Neural crest cell (in vitro differentiated cells): ENCODE measurements at places on chromosomes 16 and 17. TPM values are rescaled to one million over a fixed set of nuclear protein-coding genes. Genes with fewer than 3 reads are reported as not detected.

MRPL12 gene
- 106 TPM in 2 replicates for total RNA-seq

GRCh38 chr17:49132317-49132698 is 261 bp upstream of the B4GALNT2 start:
- H3K36me3 ChIP-seq: peaks cover 11% of the 10 kb centered on the region
- DNase-seq: no peak
- peaks cover 85% of the 10 kb centered on the region for H3K27me3 ChIP-seq

DNA sequence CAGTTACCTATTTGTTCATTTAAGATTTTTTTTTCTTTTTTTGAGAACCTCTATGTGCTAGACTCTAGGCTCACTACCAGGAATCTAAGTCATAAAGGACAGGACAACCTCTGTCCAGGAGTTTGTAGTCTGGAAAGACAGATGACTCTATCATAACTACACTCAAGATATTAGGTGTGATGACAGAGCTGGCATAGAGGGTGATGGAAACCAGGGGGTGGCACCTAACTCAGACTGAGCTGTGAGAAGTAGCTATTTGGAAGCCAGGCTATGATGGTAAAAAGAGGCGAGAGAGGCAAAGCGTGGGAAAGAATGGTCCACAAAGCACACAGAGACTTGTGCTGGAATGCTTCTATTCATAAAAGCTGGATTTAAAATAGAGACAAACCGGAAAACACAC is 372.3 kb downstream of the SEC14L1 start:
- DNase-seq: no peak
- no peaks in the 10 kb centered on the region for H3K4me1 ChIP-seq
- H3K27ac ChIP-seq: no peak overlapping the region
- H3K36me3 ChIP-seq: peaks cover 7% of the 10 kb centered on the region
- no peak overlapping the region for H3K4me3 ChIP-seq

- no peak overlapping the region for H3K27ac ChIP-seq
- DNase-seq: no peak
- no peaks in the 10 kb centered on the region for H3K4me1 ChIP-seq
- H3K36me3 ChIP-seq: peaks cover 8% of the 10 kb centered on the region
Observed at GRCh38 chr16:78469787-78470186, 370.3 kb downstream of the WWOX start.

GRCh38 chr16:89899879-89900481 is 18.7 kb upstream of the MC1R start:
- no peak for DNase-seq
- peaks cover 13% of the 10 kb centered on the region for H3K36me3 ChIP-seq
- H3K27me3 ChIP-seq: no peaks in the 10 kb centered on the region
- H3K4me1 ChIP-seq: no peaks in the 10 kb centered on the region
- H3K27ac ChIP-seq: no peak overlapping the region

- H3K36me3 ChIP-seq: peaks cover 5% of the 10 kb centered on the region
- H3K27ac ChIP-seq: peak overlapping the region; percentile 12
- H3K4me3 ChIP-seq: no peak overlapping the region
- no peaks in the 10 kb centered on the region for H3K4me1 ChIP-seq
- no peaks in the 10 kb centered on the region for H3K27me3 ChIP-seq
- DNase-seq: no peak
Observed at GRCh38 chr17:51224402-51225262, 35.2 kb downstream of the MBTD1 start.

KRTAP9-9 gene
- total RNA-seq: not detected in 2 replicates

DNA sequence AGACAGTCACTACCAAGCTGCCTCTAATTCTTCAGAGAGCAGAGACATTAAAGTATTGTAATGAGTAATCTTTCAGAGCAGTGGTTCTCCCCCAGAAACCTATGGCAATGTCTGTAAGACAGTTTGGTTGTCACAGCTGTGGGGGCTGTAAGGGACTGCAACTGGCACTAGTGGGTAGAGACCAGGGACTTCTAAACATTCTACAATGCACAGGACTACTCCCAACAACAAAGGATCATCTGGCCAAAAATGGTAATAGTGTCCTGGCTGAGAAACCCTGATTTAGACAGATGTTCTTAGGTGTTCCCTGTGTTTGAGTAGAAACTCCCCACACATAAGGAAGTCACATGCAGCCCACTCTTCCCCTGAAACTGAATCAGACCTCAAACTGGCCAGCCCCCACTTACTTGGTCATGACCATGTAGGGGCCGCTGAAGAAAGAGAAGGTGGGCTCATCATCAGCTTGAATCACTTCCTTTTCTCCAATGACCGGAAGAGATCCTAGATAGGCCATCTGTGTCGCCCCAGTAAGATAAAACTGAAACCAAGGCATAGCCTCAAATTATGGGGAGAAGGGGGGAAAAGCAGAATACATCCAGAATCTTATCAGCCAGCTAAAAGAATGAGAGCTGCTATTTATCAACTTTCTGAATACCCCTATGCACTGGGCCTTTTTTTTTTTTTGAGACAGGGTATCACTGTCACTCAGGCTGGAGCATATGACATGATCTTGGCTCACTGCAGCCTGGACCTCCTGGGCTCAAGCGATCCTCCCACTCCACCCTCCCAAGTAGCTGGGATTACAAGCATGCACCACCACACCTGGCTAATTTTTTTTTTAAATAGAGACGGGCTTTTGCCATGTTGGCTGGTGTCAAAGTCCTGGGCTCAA is 75.8 kb downstream of the TEX14 start:
- H3K36me3 ChIP-seq: no peaks in the 10 kb centered on the region
- H3K4me3 ChIP-seq: no peak overlapping the region
- peaks cover 2% of the 10 kb centered on the region for H3K27me3 ChIP-seq
- no peaks in the 10 kb centered on the region for H3K4me1 ChIP-seq
- no peak for DNase-seq
- no peak overlapping the region for H3K27ac ChIP-seq

DNA sequence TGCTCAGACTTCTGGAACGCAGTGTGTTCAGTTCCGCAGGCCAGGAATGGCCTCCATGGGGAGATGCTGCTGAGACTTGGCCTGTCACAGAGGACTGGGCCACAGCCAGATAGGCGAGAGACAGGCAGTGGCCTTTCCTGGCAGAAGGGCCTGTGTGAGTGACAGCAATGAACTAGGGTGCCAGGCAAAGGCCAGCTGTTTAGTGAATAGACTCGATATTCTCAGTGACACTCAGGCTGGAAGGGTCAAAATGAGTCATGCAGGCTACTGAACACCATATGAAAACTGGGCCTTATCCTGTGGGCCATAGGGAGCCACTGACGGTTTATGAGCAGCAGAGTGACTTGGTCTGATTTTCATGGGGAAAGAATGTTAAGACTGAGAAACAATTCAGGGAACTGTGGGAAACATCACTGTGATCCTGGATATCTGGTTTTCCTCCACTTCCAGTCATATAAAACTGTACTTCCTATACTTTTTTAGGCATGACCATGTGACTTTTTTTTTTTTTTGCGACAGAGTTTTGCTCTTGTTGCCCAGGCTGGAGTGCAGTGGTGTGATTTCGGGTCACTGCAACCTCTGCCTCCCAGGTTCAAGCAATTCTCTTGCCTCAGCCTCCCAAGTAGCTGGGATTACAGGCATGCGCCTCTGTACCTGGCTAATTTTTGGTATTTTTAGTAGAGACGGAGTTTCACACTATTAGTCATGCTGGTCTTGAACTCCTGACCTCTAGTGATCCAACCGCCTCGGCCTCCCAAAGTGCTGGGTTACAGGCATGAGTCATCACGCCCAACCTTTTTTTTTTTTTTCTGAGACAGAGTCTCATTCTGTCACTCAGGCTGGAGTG is 5.2 kb upstream of the NUBP1 start:
- H3K4me3 ChIP-seq: no peak overlapping the region
- H3K27me3 ChIP-seq: no peaks in the 10 kb centered on the region
- no peak for DNase-seq
- no peaks in the 10 kb centered on the region for H3K36me3 ChIP-seq
- peaks cover 22% of the 10 kb centered on the region for H3K4me1 ChIP-seq

GRCh38 chr17:19410091-19410490 is 941 bp upstream of the RNF112 start:
- H3K4me3 ChIP-seq: no peak overlapping the region
- H3K27ac ChIP-seq: no peak overlapping the region
- H3K36me3 ChIP-seq: no peaks in the 10 kb centered on the region
- no peak for DNase-seq
- no peaks in the 10 kb centered on the region for H3K4me1 ChIP-seq
- H3K27me3 ChIP-seq: peaks cover 3% of the 10 kb centered on the region

GRCh38 chr17:55580596-55581133 is 69.4 kb upstream of the SMIM36 start:
- H3K27ac ChIP-seq: no peak overlapping the region
- no peak for DNase-seq

DNA sequence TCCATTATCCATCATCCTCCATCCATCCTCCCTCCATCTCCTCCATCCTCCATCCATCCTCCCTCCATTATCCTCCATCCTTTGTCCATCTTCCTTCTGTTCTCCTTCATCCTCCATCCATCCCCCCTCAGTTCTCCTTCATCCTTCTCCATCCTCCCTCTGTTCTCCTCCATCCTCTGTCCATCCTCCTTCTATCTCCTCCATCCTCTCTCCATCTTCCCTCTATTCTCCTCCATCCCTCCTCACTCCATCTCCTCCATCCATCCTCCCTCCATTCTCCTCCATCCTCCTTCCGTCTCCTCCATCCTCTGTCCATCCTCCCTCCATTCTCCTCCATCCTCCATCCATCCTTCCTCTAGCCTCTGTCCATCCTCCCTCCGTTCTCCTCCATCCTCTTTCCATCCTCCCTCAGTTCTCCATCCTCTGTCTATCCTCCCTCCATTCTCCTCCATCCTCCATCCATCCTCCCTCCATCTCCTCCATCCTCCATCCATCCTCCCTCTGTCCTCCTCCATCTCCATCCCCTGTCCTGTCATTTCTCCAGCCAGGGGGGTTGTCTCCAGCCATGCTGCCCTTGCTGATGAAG is 143.7 kb downstream of the SDK2 start:
- no peak for DNase-seq
- peaks cover 5% of the 10 kb centered on the region for H3K36me3 ChIP-seq
- H3K4me1 ChIP-seq: peaks cover 14% of the 10 kb centered on the region
- H3K27me3 ChIP-seq: no peaks in the 10 kb centered on the region
